HT-29 (cell line): ENCODE measurements at places on chromosomes 4 and X. TPM values are rescaled to one million over a fixed set of nuclear protein-coding genes. Genes with fewer than 3 reads are reported as not detected.

- DNase-seq, result no peak
Measured at GRCh38 chr4:82458729-82459128, 28.3 kb downstream of the ENOPH1 start.

DNA sequence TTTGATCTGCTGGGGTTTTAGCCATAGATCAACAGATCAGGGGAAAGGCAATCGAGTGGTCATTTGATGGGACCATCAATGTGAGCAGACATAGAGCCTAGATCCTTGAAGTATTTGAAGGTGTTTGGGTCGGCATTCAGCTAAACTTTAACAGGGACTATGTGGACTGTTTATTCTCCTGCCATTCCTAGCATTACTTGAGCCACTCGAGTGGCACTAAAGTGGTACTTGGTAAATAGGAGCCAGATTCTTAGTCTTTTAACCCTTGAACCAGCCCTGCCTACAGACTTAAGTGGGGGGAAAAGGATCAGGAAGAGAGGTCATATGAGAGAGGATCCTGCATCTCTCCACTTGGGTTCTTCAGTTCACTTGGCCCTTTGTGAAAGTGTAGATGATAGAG, 3.8 kb downstream of the MSN start:
- DNase-seq, result no peak

NPNT gene
- 25.7 and 35.4 TPM in 2 replicates for total RNA-seq

DNA sequence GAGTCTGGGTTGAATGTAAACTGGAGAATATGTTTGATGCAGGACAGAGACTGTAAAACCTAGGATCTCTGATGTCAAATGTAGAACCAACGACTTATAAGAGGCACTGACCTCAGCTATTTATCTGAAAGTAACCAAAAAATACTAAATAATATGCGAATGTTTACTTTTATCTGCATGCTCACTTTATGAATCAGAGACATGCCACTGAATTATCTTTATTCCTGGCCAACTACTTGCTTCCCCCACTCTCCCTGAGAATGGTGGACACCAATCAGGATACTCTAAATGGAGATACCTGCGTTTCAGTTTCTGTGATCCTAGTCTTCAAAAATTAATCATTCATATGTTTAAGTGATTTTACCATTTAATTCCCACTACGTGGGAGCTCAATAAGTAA, 1038.4 kb upstream of the PABPC4L start:
- DNase-seq, result no peak

GRCh38 chrX:150813922-150814321, 84.5 kb downstream of the CD99L2 start:
- DNase-seq, result no peak

CLTRN gene
- total RNA-seq, result 0.13 TPM in 1 of 2 replicates, not detected in the other

- no peak for DNase-seq
Measured at GRCh38 chr4:7768736-7769135, 170.9 kb downstream of the AFAP1 start.

DNA sequence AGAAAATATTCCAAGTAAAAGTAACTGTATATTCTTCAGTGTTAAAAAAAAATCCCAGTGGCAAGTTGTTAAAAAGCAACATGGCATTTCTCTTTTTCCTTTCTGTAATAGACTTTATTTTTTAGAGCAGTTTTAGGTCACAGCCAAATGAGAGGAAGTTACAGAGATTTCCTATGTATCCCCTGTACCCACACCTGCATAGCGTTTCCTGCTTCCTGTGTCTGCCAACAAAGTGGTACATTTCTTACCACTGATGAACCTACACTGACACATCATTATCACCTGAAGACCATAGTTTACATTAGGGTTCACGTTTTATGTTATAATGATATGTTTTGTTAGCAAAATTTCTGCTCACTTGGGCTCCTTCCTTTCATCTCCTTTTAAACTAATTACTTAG, 124.7 kb downstream of the GPAT3 start:
- DNase-seq, result no peak

DNA sequence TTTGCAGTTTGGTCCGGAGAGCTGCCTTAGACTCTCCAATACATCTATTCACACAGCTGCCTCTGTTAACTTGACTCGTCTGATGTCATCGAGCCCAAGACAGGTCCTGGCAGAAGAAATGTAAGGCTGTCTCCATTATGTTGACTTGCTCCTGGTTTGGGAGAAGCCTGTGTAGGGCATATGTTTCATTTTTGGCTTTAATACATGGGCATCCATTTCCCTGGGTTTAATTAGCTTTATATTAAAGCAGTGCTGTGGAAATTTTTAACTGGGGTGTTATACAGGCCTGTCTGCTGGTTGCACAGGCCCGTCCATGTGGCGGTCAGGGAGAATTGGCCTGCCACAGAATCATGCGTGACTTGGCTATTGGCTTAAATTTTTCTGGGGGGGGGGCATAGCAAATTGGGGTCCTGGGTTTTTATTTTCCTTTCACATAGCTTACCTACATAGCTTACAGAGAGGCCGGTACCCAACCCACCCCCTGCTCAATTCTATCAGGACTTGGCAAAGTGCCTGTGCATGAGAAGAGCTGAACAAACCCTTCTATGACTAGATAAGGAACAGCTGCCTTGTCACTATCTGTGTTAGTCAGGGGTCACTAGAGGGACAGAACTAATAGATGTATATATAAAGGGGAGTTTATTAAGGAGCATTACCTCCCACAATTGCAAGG, 123.5 kb upstream of the WDR1 start:
- DNase-seq, result no peak

SLITRK4 gene
- total RNA-seq, result not detected in 2 replicates

AP1S2 gene
- total RNA-seq, result 8.6 and 10.6 TPM in 2 replicates

DNA sequence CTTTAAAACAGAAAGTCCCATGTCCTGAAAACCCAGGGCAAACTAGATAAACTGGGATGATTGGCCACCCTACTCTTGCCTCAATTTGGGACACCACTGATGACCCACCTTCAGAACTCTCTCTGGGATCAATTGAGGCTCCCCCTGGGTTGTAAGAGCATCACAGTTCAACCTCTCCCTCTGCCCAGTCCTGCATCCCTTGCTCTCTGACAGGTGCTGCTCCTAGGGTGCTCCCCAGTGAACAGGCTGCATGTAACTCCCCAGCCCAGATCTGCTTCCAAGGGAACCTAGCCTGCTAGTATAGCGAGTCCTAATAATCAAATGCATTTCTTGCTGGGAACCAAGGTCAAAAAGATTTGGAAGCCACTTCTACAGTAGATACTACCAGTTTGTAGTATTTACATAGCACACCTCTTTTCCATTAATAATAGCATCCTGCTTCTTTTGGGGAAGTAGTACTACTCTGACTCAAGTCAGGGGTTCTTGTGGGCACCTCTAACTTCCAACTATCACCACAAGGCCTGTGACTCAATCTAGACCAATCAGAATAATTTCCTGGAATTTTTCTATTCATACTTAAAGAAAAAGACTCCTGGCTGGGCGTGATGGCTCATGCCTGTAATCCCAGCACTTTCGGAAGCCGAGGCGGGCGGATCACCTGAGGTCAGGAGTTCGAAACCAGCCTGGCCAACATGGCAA, 42.1 kb upstream of the SPINK2 start:
- DNase-seq, result no peak

DDX60 gene
- 0.89 and 3.6 TPM in 2 replicates for total RNA-seq
